ENCODE measurements at places on chromosomes 11 and 22.

DNA sequence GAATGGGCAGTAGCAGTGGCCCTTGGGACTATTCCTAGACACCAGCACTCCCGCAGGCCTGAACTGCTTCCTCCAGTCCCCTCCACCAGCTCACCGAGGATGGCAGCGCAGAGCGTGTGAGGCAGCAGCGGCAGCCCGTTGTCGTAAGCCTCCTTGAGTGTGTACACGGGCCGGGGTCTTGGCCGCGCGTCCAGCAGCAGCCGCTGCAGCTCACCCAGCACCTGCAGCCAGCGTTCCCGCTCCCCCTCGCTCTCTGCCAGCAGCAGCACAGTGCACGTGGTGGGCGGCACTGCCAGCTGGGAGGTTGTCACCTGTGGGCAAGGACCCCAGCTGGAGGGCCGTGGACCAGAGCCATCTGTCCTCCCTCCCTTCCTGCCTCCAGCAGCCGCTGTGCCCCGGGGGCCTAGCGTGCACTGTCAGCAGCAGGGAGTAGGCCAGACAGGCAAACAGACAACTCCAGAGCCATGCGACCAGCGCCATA, 13.0 kb downstream of the CDC42BPG start:
- no peaks in the 10 kb centered on the region for H3K27me3 ChIP-seq
- no peaks in the 10 kb centered on the region for H3K36me3 ChIP-seq
- DNase-seq: no peak
- no peak overlapping the region for H3K4me3 ChIP-seq
- no peak overlapping the region for H3K27ac ChIP-seq

- H3K4me1 ChIP-seq: peaks cover 16% of the 10 kb centered on the region
- H3K27ac ChIP-seq: no peak overlapping the region
- no peaks in the 10 kb centered on the region for H3K36me3 ChIP-seq
- DNase-seq: no peak
These were observed 5.2 kb downstream of the PITPNM1 start for GRCh38 chr11:67499808-67500483.

DNA sequence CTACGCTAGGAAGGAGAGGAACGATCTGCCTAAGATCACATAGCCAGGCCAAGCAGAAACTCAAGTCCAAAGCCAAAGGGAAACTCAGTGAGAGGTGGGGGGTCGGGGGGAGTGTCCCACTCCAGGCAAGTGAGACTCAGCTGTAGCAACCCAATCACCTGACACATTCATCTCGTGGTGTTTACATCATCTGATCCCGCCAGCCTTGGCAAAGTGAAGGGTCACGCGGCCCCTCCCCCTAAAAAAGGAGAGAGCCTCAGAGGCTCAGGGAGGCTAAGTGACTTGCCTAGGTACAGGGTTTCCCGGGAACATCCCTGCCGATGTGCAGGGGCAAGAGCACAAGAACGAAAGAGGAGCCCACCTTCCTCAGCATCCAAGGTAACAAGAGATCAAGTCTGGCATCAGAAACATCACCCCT, 21.5 kb downstream of the MYH9 start:
- no peaks in the 10 kb centered on the region for H3K27me3 ChIP-seq
- H3K27ac ChIP-seq: peak overlapping the region; percentile 100
- H3K4me1 ChIP-seq: peaks cover 100% of the 10 kb centered on the region
- H3K4me3 ChIP-seq: no peak overlapping the region
- peak; percentile 90 for DNase-seq

DNA sequence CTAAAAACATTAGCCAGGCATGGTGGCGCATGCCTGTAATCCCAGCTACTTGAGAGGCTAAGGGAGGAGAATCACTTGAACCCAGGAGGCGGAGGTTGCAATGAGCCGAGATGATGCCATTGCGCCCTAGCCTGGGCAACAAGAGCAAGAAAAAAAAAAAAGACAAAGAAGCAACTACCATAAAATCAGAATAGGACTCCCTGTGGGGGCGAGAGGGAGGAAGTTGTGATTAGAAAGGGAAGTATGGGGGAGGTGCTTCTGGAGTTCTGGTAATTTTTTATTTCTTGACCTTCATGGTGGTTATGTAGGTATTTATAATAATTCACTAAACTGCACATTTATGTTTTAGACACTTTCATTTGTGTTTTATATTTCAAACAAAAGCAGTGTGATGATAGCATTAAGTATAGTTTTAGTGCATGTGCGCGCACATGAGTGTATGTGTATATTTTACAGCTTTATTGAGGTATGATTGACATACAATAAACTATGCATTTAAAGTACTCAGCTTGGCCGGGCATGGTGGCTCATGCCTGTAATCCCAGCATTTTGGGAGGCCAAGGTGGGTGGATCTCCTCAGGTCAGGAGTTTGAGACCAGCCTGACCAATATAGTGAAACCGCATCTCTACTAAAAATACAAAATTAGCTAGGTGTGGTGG, 43.5 kb downstream of the SIK2 start:
- no peaks in the 10 kb centered on the region for H3K4me1 ChIP-seq
- no peak for DNase-seq
- no peak overlapping the region for H3K4me3 ChIP-seq
- peaks cover 6% of the 10 kb centered on the region for H3K36me3 ChIP-seq

DNA sequence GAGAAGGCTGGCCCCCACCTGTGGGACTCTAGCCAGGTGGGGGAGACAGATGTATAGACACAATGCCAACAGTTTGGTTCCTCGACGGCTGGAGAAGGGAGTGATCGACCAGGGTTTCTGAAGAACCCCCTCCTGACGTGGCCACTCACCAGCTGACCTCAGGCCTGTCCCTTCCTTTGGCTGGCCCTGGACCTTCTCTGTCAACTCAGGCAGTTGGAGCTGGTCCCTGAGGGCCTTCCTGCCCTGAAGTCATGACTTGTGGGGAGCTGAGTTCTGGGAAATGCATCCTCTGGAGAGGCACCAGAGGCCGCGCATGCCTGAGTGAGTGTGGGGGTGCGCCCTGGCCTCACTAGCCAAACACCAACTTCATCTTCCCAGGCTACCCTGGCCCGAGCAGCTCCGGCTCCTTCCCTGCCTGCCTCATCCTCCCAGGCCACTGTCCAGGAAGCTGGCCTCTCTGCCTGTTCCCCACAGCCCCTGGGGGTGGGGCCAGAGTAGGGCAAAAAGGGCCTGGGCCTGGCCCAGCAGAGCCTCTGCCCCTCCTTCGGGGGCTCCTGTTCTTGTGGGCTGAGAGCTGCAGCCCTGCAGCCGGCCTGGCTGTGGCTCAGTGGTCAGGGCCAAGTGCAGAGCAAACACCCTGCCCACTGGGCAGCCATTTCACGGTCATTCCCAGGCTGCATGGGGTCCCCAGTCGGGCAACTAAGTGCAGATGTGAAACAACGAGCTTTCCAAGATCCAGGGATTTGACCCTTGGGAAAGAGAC, 23.6 kb downstream of the TXN2 start:
- H3K4me1 ChIP-seq: peaks cover 48% of the 10 kb centered on the region
- no peaks in the 10 kb centered on the region for H3K36me3 ChIP-seq
- no peaks in the 10 kb centered on the region for H3K27me3 ChIP-seq
- peak; percentile 83 for DNase-seq

GRCh38 chr11:80958361-80958760, 1517.5 kb upstream of the TENM4 start:
- no peak overlapping the region for H3K4me3 ChIP-seq
- DNase-seq: no peak
- no peaks in the 10 kb centered on the region for H3K27me3 ChIP-seq

DNA sequence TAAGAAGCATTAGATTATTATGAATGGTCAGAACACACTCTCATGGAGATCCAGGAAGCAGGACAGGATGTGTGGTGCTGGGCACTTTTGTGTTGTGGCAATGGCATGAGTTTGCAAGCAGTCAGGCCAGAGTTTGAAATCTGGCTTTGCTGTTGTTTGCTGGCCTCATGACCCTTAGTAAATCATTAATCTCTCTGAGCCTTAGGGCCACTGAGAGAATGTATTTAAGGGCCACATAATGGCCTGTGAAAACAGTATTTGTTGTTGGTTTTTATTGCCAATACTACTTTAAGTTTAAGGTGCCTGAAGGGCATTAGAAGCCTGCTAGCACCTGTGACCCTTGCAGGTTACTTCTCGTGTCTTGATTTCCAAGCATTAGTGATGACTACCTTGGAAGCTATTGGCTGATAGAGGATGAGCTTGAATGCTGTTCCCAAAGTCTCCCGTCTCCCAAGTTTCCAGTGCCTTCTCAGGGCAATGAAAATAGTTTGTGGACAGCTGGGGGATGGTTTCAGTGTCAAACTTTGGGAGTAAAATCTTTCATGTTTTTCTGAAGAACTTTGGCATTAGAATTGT, 24.6 kb downstream of the STIM1 start:
- no peak overlapping the region for H3K4me3 ChIP-seq
- no peaks in the 10 kb centered on the region for H3K4me1 ChIP-seq
- H3K36me3 ChIP-seq: no peaks in the 10 kb centered on the region
- no peaks in the 10 kb centered on the region for H3K27me3 ChIP-seq

GRCh38 chr11:73140213-73141030, 1.7 kb downstream of the FCHSD2 start:
- no peak for DNase-seq
- H3K27ac ChIP-seq: peak overlapping the region; percentile 97
- H3K27me3 ChIP-seq: no peaks in the 10 kb centered on the region
- H3K4me3 ChIP-seq: peak overlapping the region; percentile 67

DNA sequence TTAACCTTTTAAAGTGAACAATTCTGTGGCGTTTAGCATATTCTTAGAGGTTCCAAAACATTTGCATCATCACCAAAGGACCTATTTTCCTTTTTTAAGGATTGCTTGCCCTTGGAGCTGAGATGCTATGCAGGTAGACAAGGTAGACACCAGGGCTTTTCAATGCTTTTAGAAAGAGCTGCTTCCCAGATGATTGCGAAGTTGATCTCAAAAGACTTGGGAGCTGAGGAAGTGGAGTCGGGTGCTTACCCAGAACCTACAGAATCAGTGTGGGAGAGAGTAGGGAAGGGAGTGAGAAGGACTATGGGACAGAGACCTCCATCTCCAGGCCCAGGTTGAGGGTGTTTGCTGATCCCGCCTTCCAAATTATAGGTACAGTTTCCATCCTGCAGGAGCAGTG, 11.1 kb upstream of the ALX4 start:
- no peak overlapping the region for H3K4me3 ChIP-seq
- peaks cover 92% of the 10 kb centered on the region for H3K27me3 ChIP-seq
- H3K4me1 ChIP-seq: peaks cover 12% of the 10 kb centered on the region
- DNase-seq: no peak
- H3K36me3 ChIP-seq: no peaks in the 10 kb centered on the region

GRCh38 chr22:47796128-47796908, 1033.9 kb downstream of the TBC1D22A start:
- DNase-seq: no peak
- H3K36me3 ChIP-seq: no peaks in the 10 kb centered on the region
- no peaks in the 10 kb centered on the region for H3K27me3 ChIP-seq
- H3K4me1 ChIP-seq: no peaks in the 10 kb centered on the region
- H3K27ac ChIP-seq: no peak overlapping the region

GRCh38 chr11:47060807-47061206, 115.9 kb downstream of the ARFGAP2 start:
- H3K4me1 ChIP-seq: no peaks in the 10 kb centered on the region
- no peak overlapping the region for H3K27ac ChIP-seq
- no peak overlapping the region for H3K4me3 ChIP-seq
- no peak for DNase-seq
- H3K36me3 ChIP-seq: no peaks in the 10 kb centered on the region
- no peaks in the 10 kb centered on the region for H3K27me3 ChIP-seq

DNA sequence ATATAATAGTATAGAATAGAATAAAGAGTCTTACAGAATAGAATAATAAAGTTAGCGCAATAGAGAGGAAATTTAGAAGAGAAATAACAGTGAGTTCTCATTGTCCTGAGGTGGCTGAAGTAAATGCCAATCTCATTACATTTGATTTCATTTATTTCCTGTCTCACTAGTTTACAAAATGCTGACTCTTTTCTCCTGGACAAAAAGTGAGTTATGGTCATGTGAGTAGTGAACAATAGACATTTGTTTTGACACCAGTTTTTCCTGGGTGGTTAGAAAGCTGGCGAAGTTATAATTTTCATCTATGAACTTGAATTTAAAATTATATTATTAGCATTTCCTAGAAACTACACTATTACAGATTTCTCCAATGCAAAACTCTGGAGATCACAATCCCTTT, 143.7 kb downstream of the TYR start:
- no peak for DNase-seq
- H3K4me1 ChIP-seq: no peaks in the 10 kb centered on the region
- H3K36me3 ChIP-seq: no peaks in the 10 kb centered on the region
- no peaks in the 10 kb centered on the region for H3K27me3 ChIP-seq
- H3K27ac ChIP-seq: no peak overlapping the region

- no peak overlapping the region for H3K4me3 ChIP-seq
- no peaks in the 10 kb centered on the region for H3K36me3 ChIP-seq
- no peak for DNase-seq
- H3K4me1 ChIP-seq: no peaks in the 10 kb centered on the region
These were observed 154.2 kb downstream of the LARGE1 start for GRCh38 chr22:33766091-33766490.

GRCh38 chr11:102457865-102458264, 5.3 kb upstream of the TMEM123 start:
- no peak overlapping the region for H3K27ac ChIP-seq
- DNase-seq: no peak
- no peaks in the 10 kb centered on the region for H3K27me3 ChIP-seq
- H3K36me3 ChIP-seq: no peaks in the 10 kb centered on the region

- no peaks in the 10 kb centered on the region for H3K27me3 ChIP-seq
- H3K27ac ChIP-seq: no peak overlapping the region
- no peaks in the 10 kb centered on the region for H3K4me1 ChIP-seq
- no peak overlapping the region for H3K4me3 ChIP-seq
These were observed 1194.3 kb upstream of the TENM4 start for GRCh38 chr11:80635178-80635577.

DNA sequence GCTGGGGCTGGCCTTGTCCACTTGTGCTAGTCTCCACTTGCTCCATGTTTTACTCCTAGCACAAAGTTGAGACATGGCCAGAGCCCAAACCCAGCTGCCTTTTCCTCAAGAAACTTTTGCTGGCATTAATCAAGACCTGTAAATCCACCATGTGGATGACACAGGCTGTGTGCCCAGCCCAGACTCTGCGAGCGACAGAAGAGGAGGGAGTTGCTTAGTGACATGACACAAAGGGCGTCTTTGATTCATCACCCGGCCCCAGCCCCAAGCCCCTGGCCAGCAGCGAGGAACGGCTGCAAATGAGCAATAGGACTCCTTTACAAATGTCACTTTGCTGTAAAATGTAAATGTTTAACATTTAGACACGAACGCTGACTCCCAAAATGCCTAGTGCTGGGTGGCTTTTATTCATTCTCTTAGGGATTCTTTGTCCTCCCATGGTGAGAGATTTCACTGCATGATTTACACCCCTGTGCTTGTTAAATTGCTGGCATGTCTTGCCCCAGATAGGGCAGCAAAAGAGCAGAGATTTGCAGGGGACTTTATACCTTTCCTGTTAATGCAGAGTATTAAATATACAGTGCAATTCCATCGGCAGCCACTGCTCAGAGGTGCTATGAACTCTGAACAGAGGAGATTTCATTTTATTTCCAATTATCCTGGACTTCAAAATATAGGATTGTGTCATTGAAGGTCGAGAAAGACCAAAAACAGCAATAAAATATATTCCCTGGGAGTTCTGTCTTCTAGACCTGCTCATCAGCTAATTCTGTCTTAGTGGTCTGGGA, 263.6 kb upstream of the NCAM1 start:
- no peak overlapping the region for H3K4me3 ChIP-seq
- no peaks in the 10 kb centered on the region for H3K27me3 ChIP-seq
- no peaks in the 10 kb centered on the region for H3K36me3 ChIP-seq
- H3K4me1 ChIP-seq: peaks cover 11% of the 10 kb centered on the region
- H3K27ac ChIP-seq: no peak overlapping the region
- no peak for DNase-seq

Measured in sigmoid colon (tissue), 7 donors.